DMS79 treated with DMSO at 0.1 percent for 48 hours (cell line): ENCODE measurements at places on chromosomes 4 and X.

DNA sequence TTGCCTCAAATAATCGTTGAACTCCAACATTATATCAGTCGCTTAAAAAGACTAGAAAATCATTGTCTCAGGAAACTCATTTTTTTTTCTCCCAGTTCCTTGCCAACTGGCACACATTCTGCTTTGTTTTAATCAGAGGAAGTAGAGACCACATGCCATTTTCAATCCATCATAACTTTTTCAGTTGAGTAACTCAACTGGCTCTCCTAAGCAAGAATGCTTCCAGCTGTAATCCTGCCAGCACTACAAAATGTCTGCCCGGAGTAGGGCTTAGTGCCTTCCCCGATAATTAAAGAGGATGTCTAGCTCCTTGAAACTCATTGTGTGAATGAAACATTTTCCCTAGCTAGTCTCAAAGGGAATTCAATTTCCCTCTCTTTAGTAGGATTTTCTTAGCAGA, 33.0 kb downstream of the FREM3 start:
- no peak for DNase-seq

- peak; percentile 58 for DNase-seq
Observed at GRCh38 chrX:115690511-115691216, 129.7 kb downstream of the PLS3 start.

DNA sequence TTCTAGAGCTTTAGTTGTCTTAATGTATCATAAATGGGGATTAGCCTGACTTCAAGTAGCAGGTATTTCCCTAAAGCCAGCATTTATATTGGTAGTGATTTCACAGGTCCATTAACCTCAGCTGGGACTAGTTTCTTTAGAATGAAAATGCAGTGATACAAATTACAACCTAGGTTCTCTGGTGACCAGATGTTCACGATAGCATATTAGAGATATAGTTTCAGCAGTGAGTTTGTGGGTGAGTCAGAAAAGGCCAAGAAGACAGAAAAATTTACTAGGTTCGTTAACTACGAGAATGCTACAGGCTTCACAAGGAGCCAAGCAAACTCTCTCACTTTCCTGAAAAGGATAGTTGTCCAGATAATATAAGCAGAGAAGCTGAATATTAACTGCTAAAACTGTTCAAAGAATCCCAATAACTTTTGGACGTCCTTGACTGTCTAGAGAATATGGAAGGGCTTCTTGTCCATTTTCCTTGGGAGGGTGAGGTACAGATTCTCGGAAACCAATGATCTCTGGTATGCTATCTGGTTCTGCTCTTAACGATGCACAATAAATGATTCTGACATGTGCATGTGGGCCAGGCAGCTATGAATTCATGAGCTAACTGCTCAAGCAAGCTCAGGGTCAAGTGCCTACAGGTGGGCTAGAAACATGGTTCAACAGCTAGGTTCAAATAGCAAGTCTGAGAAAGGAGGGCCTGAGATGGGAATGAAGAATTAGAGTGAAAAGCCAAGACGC, 6.0 kb upstream of the SPCS3 start:
- no peak for DNase-seq

DNA sequence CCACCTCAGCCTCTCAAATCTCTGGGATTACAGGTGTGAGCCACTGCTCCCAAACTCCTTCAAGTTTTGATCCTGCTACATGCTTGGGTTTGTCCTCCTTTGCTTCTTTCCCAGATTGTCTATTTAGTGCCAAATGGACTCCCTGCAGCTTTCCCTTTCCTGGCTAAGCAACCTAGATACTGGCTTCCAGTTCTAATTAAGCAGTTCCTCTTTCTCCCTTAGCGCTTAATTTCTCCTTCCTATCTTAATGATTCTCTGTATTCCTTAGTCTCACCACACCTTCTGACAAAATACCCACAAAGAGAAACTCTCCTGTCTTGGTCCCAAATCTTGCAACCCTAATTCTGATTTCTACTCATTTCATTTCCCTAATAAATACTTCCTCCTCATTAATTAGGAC, 7.8 kb downstream of the RXFP1 start:
- DNase-seq = no peak

DNA sequence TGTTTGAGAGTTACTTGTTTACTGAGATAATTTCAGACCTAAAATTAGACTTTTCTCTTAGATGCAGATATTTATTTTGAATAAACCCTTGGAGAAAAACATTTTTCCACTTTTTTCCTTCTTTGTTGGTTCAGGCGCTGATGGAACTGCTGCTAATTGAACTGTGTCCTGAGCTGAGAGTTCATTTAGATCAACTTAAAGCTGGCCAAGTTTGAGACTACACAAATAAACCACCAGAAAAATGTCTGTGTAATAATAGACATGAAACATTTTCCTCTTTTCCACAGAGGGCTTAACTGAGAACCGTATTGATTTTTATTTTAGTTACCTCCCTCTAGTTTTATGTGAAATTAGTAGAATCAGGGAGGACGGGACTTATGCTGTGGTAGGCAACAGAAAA, 32.5 kb downstream of the LRP2BP start:
- no peak for DNase-seq

GRCh38 chr4:26860922-26861433, 337 bp downstream of the STIM2 start:
- DNase-seq = no peak

DNA sequence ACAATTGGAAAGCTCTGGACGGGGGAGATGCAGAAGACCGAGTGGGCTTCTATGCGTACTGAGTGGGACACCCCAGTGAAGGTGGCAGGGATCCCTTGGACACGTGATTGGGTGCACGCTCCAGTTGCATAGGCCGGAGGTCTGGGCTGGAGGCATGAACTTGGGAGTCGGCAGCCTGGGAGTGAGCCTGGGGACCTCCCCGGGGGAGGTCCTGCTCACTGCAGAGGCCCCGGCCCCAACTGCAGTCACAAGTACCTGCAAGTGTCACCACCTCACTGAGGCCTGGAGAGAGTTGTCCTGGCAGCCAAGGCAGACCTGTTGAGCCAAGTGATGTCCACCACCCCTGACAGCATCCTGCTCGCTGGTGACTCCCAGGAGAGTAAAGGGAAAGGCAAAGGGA, 49.3 kb upstream of the HMX1 start:
- no peak for DNase-seq

- DNase-seq = no peak
Observed at GRCh38 chr4:102781570-102781969, 20.8 kb upstream of the MANBA start.

DNA sequence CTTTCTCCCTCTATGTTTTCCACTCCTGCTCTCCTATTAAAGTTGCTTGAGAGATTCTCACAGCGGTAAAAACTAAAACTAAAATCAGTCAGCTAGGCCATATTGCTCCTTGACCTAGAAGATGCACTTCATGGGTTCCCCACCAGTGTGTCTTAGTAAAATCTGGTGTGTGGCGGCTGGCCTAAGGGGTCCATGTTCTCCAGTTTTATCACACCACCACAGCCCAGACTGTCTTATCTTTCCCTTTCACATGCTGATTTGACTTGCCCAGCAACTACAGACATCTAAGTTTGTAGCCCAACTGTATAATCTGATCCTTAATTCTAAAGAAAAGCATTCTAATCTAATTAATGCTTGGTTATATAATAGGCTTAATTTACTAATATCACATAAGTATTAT, 68.0 kb downstream of the ATP8A1 start:
- DNase-seq = no peak

DNA sequence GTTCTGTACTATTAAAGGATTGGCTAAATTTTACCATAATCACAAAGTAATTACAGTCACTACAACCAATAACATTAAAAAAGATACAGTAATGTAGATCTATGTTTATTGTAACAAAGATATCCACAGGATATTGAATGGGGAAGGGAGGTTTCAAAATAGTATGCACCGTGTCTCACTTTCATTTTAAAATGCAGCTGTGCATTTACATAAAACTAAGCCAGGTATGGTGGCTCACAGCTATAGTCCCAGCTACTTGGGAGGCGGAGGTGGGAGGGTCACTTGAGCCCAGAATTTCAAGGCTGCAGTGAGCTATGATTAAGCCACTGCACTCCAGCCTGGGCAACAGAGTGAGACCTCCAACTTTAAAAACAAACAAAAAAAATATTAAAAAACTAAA, 8.5 kb downstream of the SRP72 start:
- DNase-seq = no peak

DNA sequence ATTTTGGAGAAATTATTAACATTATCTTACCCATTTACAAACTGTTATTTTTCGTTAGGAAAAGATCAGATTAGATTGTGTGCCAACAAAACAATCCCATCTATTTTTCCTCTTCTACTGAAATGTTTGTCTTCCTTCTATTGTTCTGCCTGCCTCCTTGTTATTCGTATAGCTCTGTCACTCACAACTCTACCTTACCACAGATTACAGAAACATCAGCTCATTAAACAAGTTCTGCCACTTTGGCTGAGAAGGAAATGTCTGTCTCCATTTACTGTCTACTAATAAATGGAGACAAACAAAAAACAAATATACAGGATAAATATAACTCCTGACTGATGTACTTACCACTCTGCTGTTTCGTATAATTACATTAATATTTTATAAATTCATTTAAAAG, 211.4 kb downstream of the ENOX2 start:
- no peak for DNase-seq

DNA sequence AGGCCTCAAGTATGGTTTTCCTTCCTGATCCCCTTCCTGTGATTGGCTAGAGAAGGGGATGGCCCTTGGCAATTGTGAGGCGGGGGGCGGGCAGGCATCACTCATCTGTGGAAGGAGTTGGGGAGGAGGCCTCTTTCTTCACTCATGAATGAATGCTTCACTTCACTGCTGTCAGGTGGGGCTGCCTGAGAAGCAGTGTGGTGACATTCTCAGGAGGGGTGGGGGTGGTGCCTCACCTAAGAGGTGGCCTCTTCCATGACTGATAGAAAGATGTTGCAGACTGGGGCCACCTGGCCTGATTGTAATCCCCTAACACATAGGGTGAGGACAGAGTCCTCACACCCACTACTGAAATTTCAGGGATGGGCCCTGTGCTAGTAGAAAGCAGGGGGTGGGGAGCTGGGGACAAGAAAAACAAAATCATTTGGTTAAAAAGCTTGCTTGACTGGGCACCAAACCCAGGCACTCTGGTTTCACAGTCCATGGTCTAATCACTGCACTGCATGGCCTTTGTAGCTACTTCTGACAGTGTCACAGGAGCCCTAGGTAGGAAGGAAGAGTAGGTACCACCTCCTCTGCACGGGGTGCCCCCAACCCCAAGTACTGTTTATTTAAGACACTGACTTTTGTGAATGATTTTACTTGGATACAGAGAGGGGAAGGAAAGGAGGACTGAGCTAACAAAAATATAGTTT, 5.6 kb upstream of the HOPX start:
- DNase-seq = no peak

DNA sequence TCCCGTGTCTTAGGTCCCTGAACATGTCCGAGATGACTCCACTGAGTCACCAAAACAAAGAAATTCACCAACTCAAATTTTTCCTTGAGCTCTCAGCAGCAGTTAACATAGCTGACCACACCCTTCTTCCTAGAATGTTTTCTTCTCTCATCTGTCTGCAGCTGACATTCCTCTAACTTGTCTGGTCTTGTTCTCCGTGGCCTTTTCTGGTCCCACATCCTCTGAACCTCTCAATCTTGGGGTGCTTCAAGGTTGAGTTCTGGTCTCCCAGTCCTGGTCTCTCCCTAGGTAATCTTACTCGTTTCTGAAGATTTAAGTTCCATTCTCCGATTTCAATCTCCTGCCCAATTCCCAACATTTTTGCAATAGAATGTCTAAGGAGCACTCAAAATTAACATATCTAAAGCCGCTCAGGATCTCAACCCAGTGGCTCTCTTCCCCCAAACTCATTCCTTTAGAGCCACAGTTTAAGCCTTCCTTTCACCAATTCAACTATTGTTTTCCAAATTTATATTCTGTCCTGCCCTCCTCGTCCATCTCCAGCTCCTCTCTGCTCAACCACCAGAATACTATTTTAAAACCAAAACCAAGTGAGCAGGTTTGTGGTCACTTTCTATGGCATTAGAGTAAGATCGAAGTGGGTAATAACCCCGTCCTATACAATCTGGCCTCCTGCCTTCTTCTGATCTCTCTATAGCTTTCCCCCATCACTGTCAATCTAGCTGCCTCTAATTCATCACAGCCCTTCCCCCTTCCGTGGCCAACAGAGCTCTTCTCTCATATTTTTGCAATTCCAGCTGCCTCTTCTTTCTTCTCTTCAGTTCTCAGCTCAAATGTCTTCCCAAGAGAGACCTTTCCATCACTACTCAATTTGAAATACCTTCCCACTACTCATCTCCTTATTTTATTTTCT, 1.2 kb downstream of the TRIML2 start:
- DNase-seq = no peak

- DNase-seq = no peak
Observed at GRCh38 chr4:18568600-18568999, 547.0 kb upstream of the LCORL start.

GRCh38 chr4:42566835-42567234, 90.1 kb downstream of the ATP8A1 start:
- no peak for DNase-seq

DNA sequence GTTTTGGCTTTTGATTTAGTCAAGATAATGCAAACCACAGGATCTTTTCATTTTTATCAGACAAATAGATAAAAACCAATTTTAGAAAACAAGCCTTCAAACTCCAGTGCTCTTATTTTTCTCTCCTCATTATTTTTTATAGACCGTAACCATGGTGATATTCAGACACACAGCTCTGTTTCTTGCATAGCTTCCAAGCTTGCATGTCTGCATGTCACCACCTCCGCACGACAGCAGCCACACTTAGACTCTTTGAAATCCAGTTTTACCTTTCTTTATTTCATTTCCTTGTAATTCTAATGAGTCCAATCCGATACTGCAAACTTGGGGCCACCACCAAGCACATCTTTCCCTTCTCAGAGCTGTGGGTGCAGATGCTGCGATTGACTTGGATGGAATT, 94.3 kb upstream of the GPM6A start:
- DNase-seq = no peak
